ENCODE measurements at places on chromosomes 6 and 20.

GRCh38 chr20:50513169-50514034 is 3.2 kb downstream of the PTPN1 start:
- no peak for DNase-seq

DNA sequence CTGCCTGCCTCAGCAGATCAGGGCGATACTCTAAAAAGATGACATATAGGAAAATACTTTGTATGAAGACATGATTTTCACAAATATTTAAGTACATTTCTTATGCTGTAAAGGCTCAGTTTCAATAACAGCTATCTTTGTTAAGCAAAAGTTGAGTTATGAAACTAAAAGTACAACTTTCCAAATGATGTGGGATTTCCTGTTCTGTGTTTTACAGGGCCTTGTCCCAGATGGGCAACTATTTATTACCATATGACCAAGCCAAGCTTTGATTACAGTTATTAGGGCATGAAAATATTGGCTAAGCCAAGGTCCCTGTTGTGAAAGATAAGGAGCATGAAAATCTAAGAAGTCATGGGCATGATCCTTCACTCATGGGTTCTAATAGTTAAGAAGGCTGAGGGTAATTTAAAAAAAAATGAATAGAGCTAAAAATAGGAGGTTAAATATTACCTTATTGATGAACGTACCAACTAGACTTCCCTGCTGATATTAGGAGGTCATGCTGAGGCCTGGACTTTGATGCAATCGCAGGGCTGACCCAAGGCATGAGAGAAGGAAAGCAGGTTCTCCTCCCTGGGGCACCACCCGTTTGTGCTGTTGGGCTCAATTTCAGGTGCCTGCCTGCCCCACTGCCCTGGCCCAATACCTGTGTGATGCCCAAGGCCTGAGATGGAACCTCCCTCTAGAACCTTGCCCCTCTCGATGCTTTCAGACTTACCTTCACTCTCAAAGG is 294.4 kb upstream of the PRDM1 start:
- DNase-seq, result no peak

GRCh38 chr6:3290149-3290930 is 31.6 kb downstream of the PSMG4 start:
- peak; percentile 51 for DNase-seq

DNA sequence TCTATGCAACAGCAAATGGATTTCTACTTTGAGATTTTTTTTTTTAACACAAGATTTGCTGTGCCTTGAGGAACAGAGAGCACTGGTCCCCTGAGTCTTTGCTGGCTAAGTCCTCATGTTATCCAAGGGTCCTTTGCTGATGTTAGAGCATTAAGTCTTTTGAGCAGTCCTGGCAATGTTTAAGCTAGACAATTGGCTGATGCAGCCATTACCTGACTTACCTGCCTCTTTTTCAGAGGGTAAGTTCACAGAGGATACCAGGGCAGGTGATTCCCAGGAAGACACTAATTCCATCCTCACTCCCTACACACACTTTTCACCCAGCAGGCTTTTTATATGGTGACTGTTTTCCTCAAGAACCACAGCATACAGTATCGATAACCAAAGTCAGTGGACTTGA is 337.7 kb downstream of the HDGFL1 start:
- no peak for DNase-seq

DNA sequence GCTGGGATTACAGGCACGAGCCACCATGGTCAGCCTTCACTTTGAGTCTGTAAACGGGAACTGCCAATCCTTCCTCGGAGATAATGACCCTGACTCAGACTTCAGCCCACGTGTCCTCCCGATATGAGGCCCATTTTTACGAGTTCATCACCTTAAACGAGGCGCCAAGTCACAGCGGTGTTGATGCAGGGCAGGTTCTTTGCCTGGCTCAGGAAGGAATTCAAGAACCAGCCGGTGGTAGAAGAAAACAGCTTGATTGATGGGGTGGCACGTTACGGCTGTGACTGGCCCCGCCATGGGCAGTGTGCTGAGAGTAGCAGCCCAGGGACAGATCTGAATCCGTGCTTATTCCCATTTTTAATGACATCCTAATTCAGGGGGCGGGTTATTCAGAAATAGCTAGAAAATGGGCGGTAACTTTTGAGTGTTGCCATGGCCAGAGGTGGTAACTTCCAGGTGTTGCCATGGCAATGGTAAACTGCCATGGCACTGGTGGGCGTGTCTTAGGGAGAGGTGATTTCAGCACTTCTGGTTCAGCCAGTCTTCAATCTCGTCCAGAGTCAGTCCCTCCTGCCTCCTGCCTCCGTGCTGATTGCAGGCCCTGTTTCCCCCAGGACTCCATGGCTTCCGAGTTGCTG is 9.1 kb upstream of the MAP1LC3A start:
- no peak for DNase-seq

- no peak for DNase-seq
Observed at GRCh38 chr6:134426623-134427022, 108.7 kb upstream of the SGK1 start.

DNA sequence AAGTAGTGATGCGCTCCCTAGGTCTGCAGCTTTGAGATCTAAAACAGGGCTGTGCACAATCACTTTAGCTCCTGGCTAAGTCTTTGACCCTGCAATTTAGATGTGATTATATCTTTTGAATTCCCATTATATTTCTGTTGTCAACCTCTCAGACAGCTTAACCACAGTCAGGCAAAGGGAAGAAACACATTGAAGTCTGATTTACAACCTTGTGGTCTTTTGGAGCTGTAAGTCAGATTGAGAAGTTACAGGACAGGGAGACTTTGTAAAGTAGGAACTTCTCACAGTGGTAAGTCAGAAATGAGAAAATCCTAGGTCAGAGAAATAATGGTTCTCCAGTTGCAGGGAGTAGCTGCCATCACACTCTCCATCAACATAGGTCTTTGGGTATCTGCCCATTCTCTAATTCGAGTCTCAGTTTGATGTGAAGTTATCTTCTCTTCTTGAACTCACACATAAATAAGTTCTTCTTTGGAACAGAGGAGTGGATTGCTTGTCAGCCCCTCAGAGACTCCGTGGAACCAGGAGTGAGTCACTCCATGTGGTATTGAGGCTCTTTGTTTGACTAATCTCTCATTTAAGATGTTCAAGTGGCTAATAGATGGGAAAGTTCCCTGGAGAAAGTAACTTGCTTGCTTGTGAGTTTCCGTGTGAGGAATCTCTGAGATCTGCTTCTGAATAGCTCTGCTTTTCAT is 35.0 kb upstream of the SGK1 start:
- no peak for DNase-seq

DNA sequence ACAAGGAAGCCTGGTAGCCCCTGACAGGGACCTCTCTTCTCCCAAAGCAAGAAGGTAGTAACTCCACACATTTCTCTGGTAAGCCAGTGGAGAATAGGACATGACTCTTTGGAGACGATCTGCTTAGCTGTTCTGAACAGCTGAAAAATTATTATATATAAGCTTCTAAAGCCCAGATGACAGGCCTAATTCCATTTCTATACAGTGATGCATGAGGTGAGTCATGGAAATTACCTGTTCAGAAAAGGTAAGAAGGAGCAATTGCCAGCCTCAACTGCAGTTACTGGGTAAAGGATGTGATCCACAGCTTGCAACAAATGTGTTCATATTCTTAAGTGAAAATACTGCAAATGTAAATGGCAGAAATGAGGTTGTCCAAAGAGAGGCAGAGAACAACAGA is 54.0 kb downstream of the PREP start:
- no peak for DNase-seq

DNA sequence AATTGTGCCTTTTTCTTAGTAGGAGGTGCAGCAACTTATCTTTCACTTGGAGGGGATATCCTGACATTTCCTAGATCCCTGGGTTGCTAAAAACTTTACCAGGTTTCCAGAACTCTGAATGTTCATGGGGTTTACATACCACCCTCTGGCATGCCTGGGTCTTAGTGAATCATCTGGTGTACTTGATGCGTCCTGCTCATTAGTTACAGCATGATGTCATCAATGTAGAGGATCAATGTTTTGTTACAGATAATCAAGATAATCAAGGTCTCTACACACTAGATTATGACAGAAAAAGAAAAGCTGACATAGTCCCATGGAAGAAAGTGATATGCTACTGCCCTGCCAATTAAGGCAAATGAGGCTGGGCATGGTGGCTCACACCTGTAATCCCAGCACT is 27.0 kb downstream of the FITM2 start:
- no peak for DNase-seq

- DNase-seq, result peak; percentile 15
Observed at GRCh38 chr20:59647271-59647670, 42.9 kb downstream of the PHACTR3 start.

DNA sequence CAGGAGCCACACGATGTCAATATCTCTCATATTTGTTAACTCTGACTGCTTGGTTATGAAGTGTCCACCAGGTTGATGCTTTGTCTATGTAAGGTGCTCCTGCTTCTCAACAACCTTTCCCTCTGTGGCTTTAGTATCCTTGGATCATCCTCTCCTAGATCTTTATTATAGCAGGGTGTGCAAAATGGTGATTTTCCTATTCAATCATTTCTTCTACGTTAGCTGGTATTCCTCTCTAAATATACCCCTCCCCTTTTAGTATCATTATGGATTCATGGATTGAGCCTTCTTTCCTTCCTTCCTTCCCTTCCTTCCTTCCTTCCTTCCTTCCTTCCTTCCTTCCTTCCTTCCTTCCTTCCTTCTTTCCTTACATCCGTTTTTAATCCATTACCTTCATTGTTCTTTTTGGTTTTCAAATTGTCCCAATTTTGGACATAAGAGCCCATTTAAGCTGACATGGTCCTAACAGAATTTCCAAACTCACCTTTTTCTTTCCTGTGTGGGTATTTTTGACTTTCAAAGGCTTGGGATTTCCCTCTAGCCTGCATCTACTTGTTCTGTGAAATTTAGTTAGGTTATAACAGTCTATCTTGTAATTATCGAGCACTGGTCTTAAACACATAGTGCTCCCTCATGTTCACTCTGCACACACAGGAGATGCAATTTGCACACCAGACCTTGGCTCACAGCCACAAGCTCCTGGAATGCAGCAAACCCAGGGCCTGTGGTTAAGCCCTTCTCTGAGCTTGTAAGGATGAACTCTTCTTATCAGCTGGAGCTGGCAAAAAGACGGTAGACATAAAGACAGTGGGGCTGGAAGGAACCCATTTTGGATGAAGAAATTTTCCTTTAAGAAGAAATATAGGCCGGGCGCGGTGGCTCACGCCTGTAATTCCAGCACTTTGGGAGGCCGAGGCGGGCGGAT is 109.9 kb downstream of the SLC24A3 start:
- DNase-seq, result no peak

- no peak for DNase-seq
Observed at GRCh38 chr6:27128311-27129094, 119.0 kb upstream of the PRSS16 start.

- no peak for DNase-seq
Observed at GRCh38 chr6:166951670-166952060, 4.7 kb downstream of the RNASET2 start.

DNA sequence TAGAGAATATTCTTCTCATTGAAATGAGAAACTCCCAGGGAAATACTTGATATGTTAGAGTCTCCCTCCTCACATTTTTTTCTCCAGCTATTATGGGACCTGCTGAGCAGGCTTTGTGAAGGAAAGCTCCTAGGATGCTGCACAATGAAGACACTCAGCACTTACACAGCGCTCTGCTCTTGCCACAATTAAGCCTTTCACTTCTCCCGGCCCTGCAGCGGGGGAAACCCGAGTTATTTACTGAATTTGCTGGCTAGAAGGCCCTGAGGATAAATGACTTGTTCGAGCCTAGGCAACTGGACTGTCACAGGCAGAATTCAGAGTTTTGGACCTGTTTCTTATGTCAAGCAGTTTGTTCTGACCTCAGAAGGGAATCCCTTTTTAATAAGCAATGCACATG is 102.0 kb downstream of the MAP3K7 start:
- no peak for DNase-seq

DNA sequence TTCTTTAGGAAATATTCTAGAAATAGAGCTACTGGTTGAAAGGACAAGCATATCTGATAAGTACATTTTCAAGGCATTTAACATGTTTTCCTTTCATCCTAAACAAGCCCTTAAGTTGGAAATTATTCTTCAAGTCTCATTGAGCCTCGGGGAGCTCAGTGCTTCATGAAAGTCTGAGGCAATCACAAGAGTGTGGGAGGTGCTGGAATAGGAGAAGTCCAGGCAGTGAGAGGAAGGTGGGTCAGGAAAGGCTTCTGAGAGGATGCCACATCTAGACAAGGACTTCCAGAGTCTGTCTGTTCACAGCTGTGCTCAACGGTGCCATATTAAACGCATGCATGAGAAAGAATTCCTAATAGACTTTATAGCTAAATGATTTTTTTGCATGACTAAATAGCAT is 69.8 kb downstream of the CD83 start:
- no peak for DNase-seq

GRCh38 chr20:9031991-9032390 is 36.9 kb upstream of the PLCB4 start:
- DNase-seq, result no peak

- DNase-seq, result no peak
Observed at GRCh38 chr6:132607544-132608233, 16.4 kb downstream of the TAAR2 start.

GRCh38 chr6:151289399-151290007 is 49.7 kb downstream of the AKAP12 start:
- DNase-seq, result no peak

DNA sequence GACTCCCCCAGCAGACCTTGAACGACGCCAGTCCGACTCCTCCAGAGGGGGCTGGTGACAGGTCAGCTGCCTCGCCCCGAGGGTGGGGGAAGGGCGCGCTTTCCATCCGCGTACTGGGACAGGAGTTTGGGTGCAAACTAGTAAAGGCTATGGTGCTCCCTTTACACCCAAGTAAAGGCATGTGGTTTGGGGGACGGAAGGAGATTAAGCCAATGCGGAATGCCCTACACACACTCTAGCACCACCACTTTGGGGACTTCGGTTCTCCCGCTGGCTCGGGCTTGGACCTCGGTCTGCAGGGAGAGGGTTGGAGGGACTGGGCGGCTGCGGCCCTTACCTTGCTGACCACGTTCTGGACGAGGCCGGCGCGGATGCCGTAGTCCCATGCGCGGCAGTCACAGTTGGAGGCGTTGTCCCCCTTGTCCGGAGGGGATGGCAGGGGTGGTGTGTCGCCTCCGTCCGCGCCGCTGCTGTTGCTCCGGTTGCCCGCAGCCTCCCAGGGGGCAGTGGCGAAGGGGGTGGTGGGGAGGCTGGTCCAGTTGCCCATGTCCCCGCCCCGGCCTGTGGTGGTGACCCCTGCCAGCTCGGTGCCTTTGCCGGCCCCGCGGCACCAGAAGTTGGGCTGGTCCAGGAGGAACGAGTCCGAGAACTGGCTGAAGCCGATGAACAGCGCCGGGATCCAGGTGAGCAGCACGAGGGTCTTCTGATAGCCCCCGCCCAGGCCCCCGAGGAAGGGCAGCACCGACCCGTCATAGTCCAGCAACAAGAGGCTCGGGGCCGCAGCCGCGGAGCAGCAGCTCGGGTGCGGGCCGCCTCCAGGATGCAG is 1.1 kb downstream of the SLC22A23 start:
- peak; percentile 69 for DNase-seq

DNA sequence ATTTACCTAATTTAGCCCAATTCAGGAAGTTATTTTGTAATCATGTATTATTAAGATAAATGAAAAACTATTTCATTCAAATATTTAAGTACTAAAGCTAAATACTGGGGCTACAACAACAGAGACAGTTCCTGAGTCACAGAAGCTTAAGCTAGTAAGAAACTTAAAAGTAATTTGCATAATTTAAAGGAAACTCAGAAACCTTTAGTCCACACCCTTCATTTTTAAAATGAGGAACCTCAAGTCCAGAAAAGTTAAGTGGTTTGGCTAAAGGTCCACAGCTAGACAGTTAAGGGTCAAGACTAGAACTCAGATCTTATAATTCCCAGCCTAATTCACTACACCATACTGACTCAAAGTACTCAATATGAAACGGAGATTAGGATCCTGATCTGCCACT is 7.2 kb downstream of the LMBRD1 start:
- no peak for DNase-seq

All from sigmoid colon (tissue), 7 donors.